ENCODE measurements at places on chromosomes 13 and 19.

- DNase-seq, result no peak
Measured at GRCh38 chr19:45151320-45151719, 9.5 kb downstream of the NKPD1 start.

GRCh38 chr13:91406619-91407018, 8.2 kb downstream of the GPC5 start:
- peak; percentile 54 for DNase-seq

GRCh38 chr13:62057286-62057685, 641.6 kb upstream of the PCDH20 start:
- no peak for DNase-seq

DNA sequence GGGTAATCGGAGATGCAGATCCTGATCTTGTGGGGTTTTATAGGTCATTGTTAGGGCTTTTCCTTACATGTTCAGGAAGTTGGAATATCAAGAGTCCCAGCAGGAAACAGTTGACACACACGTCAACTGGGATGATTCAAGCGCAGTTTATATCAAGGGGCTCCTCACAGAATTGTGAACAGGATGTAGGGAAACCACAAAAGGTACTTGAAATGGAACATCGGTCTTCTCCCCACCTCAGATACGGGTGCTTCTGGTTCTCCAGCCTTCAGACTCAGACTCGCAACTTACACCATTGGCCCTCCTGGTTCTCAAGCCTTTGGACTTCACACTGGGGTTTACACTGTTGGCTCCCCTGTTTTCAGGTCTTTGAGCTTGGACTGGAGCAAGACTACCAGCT, 19.5 kb downstream of the ZNF557 start:
- no peak for DNase-seq

- no peak for DNase-seq
Measured at GRCh38 chr13:98927951-98928927, 49.6 kb downstream of the DOCK9 start.

- DNase-seq, result peak; percentile 36
Measured at GRCh38 chr19:5340637-5341447, at the start of gene PTPRS. Gene PTPRS (minus strand): TSS chr19:5340812. CDS start chr19:5286140, 54,672 bp downstream.

DNA sequence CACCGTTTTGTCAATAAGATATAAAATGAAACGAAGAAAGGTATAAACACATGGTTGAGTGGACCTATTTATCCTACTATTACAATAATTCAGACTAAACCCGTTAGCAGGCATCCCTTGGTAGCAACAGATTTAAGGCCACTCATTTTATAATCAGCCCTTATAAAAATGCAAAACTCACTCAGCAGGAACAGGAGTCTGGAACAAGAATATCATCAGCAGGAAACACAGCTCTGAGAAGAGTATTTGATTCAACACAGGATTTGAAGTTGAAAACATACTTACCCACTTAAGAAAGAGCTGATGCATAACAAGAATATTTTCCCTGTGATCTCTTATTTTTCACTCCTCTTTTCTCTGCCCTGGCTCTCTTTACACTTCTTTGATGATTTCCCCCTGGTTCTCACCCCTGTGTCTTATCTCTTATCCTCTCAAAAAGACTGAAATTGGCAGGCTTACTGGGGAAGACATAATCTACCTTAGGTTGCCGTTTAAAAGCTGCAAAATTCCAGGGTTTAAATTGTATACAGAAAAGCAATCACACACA, 1722.7 kb downstream of the SLITRK5 start:
- DNase-seq, result no peak

- peak; percentile 76 for DNase-seq
Measured at GRCh38 chr13:76822698-76823267, 63.4 kb downstream of the KCTD12 start.

Measured in inflammatory macrophage (primary cell).